ENCODE measurements at places on chromosomes 4 and X.

- no peak for DNase-seq
Measured at GRCh38 chr4:145153904-145154298, 26.5 kb downstream of the OTUD4 start.

DNA sequence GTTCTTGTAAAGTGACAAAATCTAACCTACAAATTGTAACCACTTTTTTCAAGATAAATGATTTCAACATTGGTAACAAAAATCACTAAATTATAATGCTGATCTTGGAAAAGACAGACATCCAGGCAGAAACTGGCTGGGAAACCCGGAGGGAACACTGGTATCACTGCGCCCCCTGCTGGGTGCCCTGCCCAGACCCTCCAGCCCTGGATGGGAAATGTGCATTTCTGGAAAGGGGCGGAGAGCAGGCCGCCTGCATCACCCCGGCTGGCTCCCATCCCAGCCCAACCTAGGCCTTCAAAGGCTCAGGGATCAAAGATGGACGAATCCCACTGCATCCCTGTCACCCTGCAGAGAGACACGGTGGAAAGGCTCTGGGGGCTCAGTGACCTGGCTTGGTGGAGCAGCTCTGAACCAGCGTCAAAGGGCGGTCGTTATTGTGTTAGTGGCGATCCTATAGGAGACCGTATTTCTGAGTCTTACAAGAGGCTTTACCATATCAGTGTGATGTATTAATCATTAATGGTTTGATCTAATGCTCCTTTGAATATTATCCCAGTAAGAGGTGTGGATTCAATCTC lies 37.3 kb downstream of the ACOX3 start:
- peak; percentile 18 for DNase-seq

DNA sequence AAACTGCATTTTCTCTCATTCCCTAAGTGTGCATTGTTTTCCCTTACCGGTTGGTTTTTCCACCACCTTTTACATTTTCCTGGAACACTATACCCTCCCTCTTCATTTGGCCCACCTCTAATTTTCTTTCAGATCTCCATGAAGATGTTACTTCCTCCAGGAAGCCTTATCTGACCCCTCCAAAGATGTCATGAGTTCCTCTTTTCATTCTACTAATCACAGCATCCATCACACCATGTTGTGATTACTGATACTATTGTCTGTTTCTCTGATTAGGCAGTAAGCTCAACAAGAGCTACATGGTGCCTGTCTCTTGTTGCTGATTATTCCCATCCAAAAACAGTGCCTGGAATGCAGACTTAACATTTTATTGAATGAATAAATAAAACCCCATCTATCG lies 2.9 kb upstream of the AFP start:
- DNase-seq = no peak

GRCh38 chr4:138576684-138577083 lies 334.5 kb upstream of the SLC7A11 start:
- DNase-seq = no peak

DNA sequence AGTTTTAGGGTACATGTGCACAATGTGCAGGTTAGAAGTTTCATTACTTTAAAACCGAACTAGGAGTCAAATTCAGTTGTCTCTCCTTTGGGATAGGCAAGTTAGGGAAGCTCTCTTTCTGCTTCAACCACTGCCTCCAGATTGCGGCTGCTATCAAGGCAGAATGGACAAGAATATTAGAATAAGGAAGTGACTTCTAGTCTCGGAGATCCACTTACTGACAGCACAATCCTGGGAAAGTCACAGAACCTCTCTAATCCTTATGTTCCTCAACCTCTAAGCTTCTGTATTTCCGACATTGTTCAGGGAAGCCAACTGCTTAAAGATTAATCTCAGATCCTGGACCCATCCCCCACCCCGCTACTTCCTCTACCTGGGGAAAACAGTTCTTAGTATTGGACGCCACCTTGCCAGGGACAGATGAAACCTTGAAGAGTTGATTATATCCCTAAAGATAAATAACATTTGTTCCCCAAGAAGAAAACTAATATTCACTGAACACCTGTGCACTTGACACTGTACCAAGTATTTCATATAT lies 2.1 kb downstream of the NUP62CL start:
- DNase-seq = no peak

- DNase-seq = no peak
Measured at GRCh38 chr4:28913466-28913865, 1806.7 kb upstream of the PCDH7 start.

DNA sequence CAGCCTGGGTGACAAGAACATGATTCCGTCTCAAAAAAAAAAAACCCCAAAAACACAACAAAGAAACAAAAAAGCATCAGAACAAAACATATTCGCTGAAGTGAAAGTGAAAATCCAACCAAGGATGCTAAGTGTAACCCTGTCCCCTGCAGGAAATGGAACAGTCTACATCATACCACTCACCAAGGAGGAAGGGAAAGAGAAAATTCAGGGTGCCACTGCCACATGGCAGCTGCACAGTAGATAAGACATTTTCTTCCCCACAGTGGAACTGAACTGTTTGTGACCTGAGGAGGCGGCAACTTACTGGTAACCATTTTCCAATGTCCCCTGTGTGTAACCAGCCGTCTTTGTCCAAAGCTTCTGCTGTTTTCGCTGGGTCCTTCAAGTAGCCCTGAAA lies 28.2 kb upstream of the CENPU start:
- no peak for DNase-seq

GRCh38 chrX:150503898-150504219 lies 64.6 kb upstream of the MTM1 start:
- DNase-seq = no peak

DNA sequence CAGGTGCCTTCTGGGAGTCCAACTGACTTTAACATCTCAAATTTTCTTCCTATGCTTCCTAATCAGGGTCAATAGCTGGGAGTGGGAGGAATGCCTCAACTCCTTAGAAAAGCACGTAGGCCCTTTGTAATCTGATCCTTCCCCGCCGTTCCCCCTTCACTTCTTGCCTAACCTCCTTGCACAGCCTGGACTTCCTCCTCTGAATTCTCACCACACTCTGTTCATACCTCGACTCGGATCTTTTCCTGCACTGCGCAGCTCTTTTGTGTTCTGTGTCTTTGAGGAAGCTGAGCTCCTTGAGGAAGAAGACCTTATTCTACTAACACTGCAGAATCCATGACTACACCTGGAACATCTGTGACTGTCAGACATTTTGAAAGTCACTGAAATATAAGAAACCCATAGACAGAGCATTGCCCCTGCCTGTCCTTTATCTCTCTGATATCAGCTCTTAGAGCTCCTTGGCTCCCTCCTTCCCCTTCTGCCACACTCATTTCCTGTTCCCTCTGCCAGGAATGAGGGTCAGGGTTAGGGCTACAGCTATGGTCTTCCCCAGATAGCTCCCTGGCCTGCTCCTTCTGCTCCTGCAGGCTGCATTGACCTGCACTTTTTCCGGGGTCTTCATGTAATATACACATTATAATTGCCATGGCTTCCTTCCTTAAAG lies 140.2 kb upstream of the LDB2 start:
- DNase-seq = no peak

GRCh38 chrX:48890934-48891401 lies 6.6 kb downstream of the TIMM17B start:
- no peak for DNase-seq

- no peak for DNase-seq
Measured at GRCh38 chrX:149853925-149854324, 27.1 kb upstream of the MAGEA8 start.

DNA sequence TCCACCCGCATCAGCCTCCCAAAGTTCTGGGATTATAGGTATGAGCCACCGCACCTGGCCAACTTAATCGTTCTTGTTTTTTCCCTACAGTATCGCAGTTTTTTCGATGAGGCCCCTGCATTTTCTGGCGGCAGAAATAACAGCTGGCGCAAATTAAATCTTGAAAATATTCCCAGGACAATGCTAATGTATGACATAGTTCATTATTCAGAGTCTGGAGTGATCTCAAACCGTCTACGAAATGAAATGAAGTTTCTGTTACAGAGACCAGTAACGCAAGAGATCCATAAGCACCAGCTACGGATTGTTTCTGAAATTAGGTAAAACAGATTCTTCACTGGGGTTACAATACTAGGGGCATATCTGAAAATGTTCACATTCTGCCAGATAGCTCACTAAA lies 27.3 kb downstream of the CXorf58 start:
- DNase-seq = no peak

DNA sequence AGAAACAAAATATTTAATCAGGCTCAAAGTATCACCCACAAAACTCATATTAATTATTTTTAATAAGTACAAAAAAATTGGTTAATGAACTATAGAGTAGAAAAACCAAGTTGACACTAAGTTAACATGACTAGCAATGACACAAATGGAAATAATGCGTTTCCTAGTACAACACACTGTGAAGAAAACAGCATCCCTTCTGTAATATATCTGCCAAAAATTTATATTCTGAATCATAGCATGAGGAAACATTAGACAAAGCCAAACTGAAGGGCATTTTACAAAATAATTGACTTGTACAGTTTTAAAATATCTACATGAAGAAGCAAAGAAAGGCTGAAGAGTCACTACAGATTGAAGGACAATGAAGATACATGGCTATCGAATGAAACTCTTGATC lies 477.6 kb upstream of the INTU start:
- no peak for DNase-seq
